ENCODE measurements at places on chromosomes 2 and 18. TPM values are rescaled to one million over a fixed set of nuclear protein-coding genes. Genes with fewer than 3 reads are reported as not detected.

- no peak for DNase-seq
Observed at GRCh38 chr2:174066871-174067270, 101.7 kb upstream of the SP3 start.

- DNase-seq, result no peak
Observed at GRCh38 chr2:232332940-232333259, 45.7 kb upstream of the ALPP start.

HOXD3 gene
- total RNA-seq, result 7.2 TPM

DNA sequence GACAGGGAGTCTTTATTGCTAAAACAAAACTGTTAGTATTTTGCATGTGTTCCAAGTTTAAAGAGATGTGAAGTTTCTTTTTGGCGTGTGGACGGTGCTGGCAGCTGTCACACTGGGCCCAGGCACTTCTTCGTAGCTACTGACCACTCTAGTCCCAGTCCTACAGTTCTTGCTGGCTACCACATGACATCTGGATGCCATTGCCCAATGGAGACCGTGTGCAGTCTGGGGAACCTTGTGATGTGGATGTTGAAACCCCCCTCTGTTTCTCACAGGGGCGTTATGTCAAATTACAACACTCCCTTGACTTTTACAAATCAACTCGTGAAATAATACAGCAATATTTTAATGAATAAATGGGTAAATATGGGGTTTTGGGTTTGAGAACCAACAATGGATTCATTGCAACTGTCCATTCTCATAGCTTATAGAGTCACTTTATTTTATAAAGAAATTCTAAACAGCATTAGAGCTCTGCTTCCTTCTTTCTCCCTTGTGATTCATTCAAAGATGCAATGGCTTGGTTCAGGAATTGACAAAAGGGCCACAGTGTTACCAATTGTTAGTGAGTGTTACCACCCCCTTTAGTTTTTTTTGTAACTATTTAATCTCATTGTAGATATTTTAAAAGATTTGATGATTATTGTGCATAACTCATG lies 1.2 kb downstream of the GPD2 start:
- no peak for DNase-seq

DNA sequence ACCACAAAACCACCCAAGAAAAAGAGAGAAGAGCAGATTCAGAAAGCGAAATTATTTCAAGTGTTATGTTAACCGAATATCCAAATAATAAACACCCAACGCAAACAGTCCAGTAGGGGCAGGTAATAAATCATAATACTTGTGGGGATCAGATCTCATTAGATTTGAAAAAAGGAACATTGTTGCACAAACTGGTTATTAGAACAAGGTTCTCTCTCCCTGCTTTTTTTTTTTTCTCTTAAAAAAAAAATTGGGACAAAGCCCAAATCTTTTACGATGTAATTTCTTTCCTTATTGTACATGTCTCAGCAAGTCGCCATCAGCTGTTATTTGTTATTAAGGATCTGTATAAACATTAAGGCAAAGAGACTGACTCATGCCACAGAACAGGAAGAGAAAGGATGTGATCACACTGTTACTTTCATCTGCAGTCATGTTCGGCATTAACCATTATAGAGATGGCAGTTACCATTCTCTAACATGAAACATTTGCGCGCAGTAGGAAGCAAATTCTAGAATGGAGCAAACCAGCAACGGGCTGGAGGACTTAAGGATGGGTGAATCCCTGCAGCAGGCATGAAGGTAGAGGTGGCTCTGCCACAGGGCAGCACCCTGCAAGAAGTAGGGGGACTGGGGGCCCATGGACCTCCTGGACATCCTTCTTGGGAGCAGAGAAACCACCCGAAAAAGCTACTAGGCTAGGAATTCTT lies 42.0 kb downstream of the EPHA4 start:
- peak; percentile 84 for DNase-seq

SIX2 gene
- not detected for total RNA-seq

COL4A4 gene
- not detected for total RNA-seq

- peak; percentile 61 for DNase-seq
Observed at GRCh38 chr2:186610785-186611184, 20.9 kb downstream of the ITGAV start.

CNRIP1 gene
- 44.9 TPM for total RNA-seq

GYPC gene
- total RNA-seq, result 377 TPM

- DNase-seq, result no peak
Observed at GRCh38 chr2:53227535-53227934, 540.1 kb upstream of the CHAC2 start.

MARCHF4 gene
- 0.13 TPM for total RNA-seq

DNA sequence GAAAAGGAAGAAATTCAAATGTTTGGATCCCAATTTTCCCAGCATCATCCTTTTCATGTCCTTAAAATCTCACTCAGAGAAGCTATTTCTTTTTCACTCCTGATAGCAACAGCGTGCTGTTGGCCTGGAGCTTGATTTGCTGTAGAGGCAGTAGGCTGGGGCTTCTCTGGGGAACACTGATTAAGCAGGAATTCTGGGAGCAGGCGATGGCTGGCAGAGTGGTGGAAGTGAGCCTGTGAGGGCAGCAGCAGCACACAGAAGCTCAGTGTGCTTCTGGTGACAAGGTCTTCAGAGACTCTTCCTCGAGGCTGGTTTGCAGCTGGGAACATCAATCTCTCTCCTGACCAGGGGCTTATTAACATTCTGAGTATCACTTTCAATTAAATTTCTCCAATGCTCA lies 284.6 kb downstream of the DPP10 start:
- DNase-seq, result no peak

GRCh38 chr2:25757906-25758305 lies 84.5 kb upstream of the DTNB start:
- no peak for DNase-seq

GRCh38 chr2:235636546-235636945 lies 142.7 kb downstream of the AGAP1 start:
- no peak for DNase-seq

CCDC85A gene
- 2.2 TPM for total RNA-seq

HAAO gene
- not detected for total RNA-seq

ITGA6 gene
- total RNA-seq, result 146 TPM

GRCh38 chr18:77360315-77361190 lies 110.9 kb downstream of the GALR1 start:
- DNase-seq, result no peak

DSC3 gene
- total RNA-seq, result under 0.01 TPM

- DNase-seq, result no peak
Observed at GRCh38 chr2:229235131-229235914, 35.8 kb downstream of the PID1 start.

- DNase-seq, result no peak
Observed at GRCh38 chr2:213703406-213704098, 419.3 kb downstream of the SPAG16 start.

DNA sequence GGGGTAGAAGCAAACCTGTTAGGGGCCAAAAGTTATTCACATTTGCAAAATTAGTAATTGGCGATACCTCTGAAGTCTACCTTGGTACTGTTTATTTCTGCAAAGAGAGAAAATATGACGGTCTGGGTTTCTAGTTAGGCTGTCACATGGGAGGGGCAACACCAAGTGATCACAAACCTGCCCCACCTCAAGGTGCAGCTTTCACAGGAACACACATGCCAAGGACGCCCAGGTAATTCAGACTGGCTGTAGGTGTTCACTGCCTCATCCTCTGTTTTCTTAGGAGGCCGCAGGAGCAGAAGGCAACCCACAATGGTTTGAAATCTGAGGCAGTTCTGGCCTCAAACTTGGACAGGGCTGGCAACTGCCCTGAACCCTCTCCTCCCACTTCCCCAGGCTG lies 56.2 kb downstream of the STPG4 start:
- no peak for DNase-seq

GRCh38 chr2:232757905-232758304 lies 18.5 kb downstream of the KCNJ13 start:
- DNase-seq, result no peak

- DNase-seq, result no peak
Observed at GRCh38 chr2:157388827-157389226, 55.1 kb downstream of the CYTIP start.

DNA sequence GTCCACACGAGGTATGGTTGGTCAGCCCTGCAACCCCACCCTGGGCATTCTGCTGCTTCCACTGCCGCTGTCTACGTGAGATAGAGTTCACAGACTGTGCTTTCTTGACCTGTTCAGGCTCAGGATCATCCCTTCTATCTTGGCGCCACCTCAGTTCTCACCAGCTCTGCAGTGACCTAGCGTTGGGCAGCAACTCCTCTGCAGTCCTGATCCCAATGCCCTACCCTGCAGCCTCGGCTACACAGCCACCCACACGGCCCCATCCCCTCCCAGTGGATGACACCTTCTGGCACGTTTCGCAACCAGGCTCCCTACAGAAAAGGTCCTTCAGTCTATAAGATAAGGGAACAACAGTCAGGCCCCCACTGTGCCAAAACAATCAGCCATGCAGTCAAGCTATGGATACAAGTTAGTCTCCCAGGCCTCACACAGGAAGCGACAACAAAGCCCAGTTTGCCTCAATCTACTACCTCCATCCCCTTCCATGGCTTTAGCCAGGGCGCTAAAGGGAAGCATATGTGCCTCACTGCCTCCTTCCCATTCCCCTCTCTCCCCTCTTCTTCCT lies 317.9 kb upstream of the PKDCC start:
- no peak for DNase-seq

GPR45 gene
- total RNA-seq, result not detected

DNA sequence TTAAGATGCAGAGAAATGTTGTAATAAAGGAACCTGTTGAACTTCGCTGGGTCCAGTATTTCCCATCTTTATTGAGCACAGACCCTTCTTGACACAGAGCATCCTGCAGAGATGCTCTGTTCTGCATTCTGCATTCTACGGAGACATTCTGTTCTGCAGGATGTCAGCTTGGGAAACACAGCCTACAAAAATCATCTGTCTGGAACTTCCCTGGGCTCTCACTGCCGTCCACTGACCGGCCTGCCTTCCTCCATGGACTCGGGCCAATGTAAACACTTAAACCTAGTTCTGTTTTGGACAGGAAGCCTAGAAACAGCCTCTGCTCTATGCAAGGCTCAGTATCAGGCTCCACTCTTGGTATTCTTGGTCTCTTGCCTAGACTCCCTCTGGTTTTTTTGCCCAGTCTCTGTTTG lies 90.0 kb upstream of the PPP1CB start:
- peak; percentile 93 for DNase-seq

GRCh38 chr2:26562811-26563645 lies 78.1 kb downstream of the CIB4 start:
- DNase-seq, result peak; percentile 19

GRCh38 chr2:137888845-137889244 lies 75.4 kb upstream of the HNMT start:
- DNase-seq, result peak; percentile 30

- peak; percentile 47 for DNase-seq
Observed at GRCh38 chr2:113886479-113887008, 3.3 kb upstream of the ACTR3 start.

GRCh38 chr18:63244607-63245006 lies 75.0 kb downstream of the BCL2 start:
- DNase-seq, result no peak

DNA sequence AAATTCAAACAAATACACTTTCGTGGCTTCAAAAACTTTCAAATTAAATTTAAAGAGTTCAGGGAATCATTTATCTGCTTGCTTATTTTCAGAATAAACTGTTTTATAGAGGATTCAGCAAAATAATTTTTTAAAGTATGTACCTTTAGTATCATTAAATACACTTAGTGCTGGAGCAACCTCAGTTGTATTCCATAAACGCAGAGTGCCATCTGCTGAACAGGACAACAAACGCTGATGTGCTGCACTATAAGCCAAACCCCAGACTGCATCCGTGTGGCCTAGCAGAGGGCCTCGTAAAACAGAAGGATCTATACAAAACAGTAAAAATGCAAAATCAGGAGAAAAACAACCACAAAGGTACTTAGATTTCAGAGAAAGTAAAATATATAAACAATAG lies 108.6 kb downstream of the STRN start:
- DNase-seq, result no peak

DNA sequence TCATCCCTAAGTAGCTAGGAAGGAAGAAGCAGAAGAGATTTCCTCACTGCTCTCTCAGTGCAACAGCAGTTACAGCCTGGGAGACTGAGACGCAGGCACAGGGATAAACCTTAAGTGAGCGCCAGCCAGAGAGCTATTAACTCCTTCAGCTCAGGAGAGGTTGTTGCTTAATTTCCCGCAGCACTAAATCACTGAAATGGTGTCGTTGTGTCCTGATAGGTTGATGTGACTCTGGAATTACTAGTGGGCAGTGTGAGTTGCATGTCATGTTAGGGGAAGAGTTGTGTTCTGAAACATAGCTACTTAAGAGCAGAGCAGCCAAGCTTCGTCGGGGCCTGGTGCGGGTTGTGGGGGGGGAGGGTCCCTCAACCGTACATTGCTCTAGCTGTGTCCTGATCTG lies 225.8 kb downstream of the NAPG start:
- DNase-seq, result no peak

C2orf92 gene
- 2.3 TPM for total RNA-seq

DNA sequence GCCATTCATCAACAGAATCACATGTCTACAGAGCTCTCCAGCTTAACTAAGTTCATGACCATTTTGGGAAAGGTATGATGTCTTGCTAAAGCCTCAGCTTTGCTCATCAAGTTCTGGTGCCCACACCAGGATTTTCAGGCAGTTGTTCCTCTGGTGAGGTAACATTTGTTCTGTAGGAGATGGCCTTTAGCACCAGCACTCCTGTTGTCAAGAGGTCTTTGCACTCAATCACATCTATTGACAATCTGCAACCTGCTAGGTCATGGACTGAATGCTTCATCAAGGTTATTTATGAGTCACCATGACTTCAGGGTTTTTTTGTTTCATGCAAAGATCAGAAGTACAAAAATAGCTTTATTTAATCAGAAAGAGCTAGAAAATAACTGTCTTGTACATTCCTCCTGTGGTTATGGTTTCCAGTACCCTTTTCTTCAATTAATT lies 36.6 kb upstream of the VIT start:
- DNase-seq, result peak; percentile 22

DNA sequence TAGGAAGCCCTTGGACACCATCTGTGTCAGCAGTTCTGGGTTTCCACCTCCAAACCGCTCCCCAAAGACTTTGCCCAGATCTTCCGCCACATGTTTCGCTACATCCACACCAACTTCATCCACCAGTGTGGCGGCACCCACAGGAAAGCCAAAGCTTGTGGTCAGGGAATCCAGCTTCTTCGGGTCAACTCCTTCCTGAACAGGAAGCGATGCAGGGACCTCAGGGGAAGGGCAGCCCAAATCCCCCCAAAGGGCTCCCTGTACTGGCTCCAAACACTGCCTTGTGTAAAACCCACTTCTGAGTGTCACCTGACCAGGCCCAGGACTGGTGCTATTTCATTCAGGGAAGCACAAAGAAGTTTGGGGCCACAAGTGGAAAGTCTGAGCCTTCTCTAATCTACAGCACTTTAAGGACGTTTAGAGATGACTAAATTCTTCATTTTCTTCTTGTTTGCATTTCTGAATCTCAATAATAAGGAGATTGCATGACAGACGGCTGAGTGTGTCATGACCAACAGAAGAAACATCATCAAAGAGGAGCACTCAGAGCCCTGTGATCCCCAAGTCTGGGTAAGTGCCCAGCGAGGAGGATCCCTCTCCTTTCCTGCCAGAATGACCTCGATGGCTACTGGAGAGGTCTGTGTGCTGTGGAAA lies 20.8 kb downstream of the GAREM2 start:
- DNase-seq, result no peak

BCL11A gene
- total RNA-seq, result 0.64 TPM

TUBA4B gene
- total RNA-seq, result not detected

RFTN2 gene
- total RNA-seq, result 9.8 TPM

GRCh38 chr2:9463698-9464034 lies 10.7 kb upstream of the IAH1 start:
- DNase-seq, result no peak

Measured in dermis microvascular lymphatic vessel endothelial cell (primary cell).